RPMI8226 (cell line): ENCODE measurements at places on chromosomes 13 and 19.

- peak; percentile 63 for DNase-seq
Measured at GRCh38 chr19:7515645-7516151, at the start of gene ZNF358. Gene ZNF358, plus strand, starts transcription at chr19:7516103. Its CDS starts 3,140 bp downstream, at chr19:7519243.

GRCh38 chr19:29805031-29805965 is 6.5 kb upstream of the CCNE1 start:
- no peak for DNase-seq

DNA sequence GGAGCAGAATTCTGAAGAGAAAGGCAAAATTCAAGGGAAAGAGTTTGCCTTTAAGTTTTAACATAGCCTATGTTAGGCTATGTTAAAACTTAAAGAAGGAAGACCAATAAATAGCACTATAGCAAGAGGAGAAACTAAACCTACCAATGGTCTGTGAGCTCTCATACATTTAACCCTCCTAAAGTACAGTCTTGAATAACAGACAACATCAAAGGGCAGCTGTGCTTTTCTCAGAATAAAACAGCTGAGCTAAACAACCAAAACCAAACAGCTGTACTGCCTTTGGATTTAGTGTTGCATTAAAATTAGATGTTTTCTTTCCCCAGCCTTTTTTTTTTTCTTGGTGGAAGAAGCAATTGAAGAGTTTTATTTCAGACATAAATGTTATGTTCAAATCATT is 34.0 kb downstream of the KLF5 start:
- peak; percentile 5 for DNase-seq

DNA sequence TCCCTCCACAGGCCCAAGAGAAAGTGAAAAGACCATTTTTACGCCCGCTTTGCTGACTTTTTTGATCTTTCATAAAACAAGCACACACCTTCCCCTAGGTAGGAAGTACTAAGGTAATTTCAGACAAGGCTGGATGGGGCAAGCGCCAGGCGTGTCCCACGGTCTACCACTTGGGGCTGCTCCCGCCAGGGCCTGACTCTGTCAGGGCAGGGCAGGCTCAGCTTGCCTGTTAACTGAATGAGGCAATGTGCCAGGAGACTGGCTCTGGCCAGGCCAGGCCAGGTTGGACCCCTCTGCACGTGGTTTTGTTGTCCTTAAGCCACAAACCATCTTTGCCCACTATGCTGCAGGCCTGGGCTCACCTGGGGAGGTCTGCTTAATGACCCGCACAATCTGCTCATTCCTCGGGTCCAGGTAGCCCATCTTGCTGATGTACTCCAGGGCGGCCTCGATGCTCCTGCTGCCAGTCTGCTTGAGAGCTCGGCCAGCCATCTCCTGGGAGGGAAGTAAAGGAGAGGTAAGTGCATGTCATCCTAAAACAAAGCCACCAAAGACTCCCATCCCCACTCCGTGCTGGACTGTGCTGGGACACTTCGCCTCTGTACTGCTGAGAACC is 70.4 kb downstream of the LATS2 start:
- peak; percentile 4 for DNase-seq

GRCh38 chr19:34847393-34847792 is 74.4 kb upstream of the ZNF599 start:
- no peak for DNase-seq

DNA sequence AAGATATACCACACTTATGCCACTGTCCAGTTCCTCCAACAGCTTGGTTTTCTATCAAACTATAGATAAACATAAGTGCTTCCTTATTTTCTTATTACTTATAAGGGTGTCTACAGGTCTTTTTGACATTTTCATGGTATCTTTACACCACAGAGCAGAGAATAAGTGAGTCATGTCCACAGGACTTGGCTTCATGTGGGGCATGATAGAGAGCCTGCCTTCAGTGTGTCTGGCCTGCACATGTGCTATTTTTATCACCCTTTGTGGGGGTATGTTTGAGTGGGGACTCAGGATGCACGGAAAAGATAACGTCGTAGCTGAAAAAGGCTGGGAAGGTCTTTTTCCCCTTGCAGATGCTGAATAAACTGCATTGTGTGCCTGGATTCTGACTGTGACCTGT is 8.1 kb upstream of the STOML3 start:
- DNase-seq: no peak

GRCh38 chr19:10688545-10689280 is 12.5 kb upstream of the QTRT1 start:
- no peak for DNase-seq

- no peak for DNase-seq
Measured at GRCh38 chr19:616747-617526, 16.4 kb downstream of the POLRMT start.

DNA sequence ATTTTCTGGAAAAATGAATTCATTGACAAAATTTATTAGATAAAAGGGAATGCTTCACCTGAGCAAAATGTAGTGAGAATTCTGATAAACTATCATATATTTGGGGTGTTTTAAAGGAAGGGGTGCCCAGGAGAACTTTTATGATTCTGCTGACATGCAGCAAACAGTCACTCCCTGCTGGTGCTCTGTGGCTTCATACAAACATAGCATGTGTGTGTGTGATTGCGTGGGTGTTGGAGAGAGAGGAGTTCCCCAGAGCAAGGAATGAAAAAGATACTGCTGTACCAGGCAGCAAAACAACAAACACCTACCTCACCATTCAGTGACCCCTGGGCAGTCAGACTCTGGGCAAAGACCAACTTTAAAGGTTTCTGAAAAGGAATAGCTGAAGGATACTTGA is 546.7 kb downstream of the RFC3 start:
- no peak for DNase-seq

GRCh38 chr19:31070146-31071065 is 278.8 kb downstream of the TSHZ3 start:
- no peak for DNase-seq

DNA sequence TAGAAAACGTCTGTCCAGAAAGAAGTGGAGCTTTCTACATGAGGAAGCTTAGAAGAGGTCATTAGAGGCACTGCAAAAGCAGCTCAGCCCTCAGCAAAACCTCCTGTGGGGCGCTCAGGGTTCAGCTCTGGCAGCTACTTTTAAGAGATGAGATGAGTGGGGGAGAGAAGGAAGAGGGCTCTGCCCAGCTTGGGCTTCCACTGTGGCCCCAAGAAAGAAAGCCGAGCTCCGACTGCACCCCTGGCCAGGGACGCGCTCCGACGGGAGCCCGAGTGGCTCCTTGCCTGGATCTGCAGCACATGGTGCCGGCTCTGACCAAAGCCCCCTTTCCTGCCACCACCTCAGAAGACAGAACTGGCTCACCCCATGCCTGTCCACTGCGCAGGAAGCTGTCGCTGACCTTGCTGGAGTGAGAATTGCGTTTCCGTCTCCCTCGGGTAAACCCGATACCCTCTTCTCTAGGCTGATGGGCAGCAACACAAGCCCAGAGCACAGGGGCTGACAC is 36.4 kb downstream of the NAXD start:
- DNase-seq: no peak

- no peak for DNase-seq
Measured at GRCh38 chr19:575527-576506, 3.4 kb downstream of the BSG start.

DNA sequence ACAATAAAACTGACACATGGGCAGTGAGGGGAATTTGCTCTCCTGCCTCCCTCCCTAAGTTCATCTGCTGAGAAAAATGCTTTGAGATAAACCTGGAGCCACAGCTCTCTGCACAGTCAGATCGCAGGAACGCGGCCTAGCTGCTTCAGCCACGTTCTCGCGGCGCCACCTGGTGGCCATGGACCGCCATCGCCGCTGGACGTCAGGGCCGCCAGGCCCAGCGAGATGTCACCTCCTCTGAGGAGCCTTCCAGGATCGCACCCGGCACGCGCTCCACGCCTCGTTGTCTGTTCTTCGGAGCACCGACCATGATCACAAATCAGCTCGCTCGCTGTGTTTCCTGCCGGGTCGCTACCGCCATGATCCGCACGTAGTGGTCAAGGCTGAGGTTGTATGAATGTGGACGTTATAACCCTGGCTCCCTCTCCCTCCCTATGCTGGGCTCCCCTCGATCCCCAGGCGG is 20.6 kb upstream of the USP29 start:
- peak; percentile 61 for DNase-seq

DNA sequence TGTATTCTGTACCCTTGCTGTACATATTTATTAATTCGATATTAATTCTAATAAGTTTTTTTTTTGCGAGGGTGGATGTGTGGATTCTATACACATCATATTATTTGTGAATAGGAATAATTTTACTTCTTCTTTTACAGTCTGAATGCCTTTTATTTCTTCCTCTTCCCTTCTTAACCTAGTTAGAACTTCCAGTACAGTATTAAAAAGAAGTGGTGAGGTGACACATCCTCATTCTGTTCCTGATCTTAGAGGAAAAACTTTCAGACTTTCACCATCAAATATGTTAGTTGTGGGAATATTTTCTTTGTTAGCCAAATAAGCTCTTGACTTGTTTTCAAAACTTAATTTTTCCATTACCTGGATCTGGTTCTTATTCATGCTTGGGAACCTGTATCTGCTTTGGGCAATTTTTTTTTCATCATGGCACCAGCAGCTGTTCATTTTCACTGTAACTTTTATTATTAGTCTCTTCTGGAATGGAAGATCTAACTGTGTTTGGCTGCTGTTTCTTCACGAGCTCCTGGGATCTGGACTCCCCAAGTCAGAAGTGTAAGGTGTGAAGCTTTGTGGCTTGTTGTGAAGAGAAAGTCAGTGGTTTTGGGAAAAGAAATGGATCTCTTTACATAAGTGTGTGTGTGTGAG is 33.1 kb downstream of the RGCC start:
- DNase-seq: no peak

DNA sequence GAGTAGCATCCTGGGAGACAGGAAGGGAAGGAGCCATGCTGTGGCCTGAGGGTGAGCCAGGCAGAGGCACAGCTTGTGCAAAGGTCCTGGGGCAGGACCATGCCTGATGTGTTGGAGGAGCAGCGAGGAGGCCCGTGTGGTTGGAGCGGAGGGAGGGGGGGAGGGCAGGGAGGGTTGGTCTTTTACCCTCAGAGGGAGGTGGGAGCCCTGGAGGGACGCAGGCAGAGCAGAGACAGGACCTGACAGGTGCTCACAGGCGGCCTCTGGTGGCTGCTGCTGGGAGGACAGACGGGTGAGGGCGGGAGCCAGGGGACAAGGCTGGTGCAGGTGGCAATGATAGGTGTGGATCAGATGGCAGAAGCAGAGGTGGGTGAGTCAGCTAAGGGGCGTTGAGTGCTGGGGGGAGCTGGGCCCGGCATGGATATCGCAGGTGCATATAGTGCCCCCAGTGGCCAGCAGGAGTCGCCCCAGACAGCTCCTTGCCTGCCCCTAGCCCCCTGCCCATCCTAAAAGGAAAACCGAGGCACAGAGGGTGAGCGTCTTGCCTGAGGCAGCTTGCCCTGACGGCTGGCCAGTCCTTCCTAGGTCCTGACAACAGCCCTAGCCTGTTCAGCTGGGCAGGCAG is 9.8 kb upstream of the GNA15 start:
- DNase-seq: peak; percentile 77

DNA sequence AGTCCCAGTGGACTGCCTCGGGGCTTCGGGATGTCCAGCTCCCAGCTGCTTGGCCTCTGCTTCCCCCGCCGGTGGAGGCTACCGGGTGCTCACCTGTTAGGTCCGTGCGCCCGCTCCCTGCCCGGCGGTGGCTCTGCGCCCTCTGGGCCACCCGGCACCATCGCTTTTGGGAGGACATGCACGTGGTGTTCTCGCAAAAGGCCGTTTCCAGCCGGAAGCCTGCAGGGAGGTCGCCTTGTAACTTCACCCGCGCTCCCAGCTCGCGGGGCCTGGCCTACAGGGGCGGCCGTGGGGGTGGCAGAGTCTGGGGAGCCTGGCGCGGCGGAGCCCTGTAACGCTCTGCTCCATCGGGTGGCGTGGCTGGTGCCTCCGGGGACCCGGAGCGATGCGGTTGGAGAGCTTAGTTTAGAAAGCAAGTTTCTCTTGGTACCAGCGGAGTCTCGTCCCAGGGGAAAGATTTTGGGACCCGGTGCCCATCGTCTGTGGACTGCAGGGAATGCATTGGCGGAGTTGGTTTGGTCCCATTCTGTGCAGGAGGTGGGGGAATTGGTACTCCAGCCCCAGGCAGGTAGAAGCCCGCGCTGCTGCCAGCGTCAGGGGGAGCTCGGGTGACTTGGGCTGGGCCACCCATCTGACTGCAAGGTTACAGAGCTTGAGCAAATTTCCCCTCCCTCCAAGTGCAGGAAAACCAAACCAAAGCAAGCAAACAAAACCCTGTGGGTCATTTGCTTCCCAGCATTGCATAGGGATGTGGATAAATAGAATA is 673 bp downstream of the SPATA13 start:
- peak; percentile 46 for DNase-seq

DNA sequence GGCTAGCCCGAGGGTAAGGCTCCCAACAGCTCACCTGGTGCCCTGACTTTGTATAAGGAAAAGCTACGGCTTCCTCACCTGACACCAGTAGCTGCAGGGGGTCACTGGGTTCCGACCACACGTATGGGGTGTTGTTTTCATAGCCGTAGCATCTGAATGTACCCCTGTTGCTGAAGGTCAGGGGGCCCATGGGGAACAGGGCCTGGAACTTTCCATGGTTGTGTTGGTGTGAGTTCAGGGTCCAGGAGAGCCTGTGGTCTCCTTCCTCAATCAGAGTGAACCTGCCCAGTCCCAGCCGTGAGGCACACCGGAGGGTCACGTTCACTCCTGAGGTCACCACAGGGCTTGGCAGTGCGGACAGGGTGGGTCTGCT is 1.1 kb downstream of the LILRA4 start:
- no peak for DNase-seq

- DNase-seq: no peak
Measured at GRCh38 chr19:37077501-37077933, 716 bp upstream of the ZNF420 start.

- no peak for DNase-seq
Measured at GRCh38 chr13:84500016-84500415, 617.7 kb upstream of the SLITRK1 start.

DNA sequence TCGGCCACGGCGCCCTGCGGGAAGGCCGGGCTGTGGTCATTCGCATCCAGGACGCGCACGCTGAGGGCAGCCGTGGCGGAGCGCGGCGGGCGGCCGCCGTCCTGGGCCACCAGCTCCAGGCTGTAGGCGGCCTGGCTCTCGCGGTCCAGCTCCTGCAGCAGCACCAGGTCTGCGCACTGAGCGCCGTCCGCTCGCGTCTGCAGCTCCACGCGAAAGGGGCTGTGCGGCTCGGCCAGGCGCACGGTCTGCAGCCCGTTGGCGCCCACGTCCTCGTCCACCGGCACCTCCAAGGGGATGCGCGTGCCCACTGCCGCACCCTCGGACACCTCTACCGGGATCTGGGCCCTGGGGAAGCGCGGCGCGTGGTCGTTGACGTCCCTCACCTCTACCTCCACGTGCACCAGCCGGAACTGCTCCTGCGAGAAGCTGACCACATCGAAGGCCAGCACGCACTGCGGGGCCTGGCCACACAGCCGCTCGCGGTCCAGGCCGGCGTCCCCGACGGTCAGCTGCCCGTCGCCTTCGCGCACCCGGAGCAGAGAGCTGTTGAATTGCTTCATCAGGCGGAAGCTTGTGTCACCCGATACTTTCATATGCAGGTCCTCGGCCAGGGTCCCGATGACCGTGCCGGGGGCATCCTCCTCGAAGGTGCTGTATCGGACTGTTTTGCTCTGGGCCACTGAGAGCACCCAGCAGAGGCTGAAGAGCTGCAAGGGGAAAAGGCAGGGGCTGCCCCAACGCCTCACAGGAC is 583 bp downstream of the PCDH8 start:
- no peak for DNase-seq

- no peak for DNase-seq
Measured at GRCh38 chr13:100301418-100301817, 212.5 kb downstream of the PCCA start.

- DNase-seq: no peak
Measured at GRCh38 chr13:107200491-107200890, 632.6 kb upstream of the ARGLU1 start.

GRCh38 chr19:14670408-14670807 is 4.2 kb downstream of the ADGRE3 start:
- no peak for DNase-seq

- no peak for DNase-seq
Measured at GRCh38 chr19:50702871-50703829, 16.5 kb downstream of the SHANK1 start.
